ENCODE measurements at places on chromosomes 11 and 22. TPM values are rescaled to one million over a fixed set of nuclear protein-coding genes. Genes with fewer than 3 reads are reported as not detected.

DAGLA gene
- 0.24 TPM for polyA plus RNA-seq

OMP gene
- not detected for polyA plus RNA-seq

KRTAP5-7 gene
- not detected for polyA plus RNA-seq

SLC22A9 gene
- not detected for polyA plus RNA-seq

POU2F3 gene
- not detected for polyA plus RNA-seq

MMP1 gene
- not detected for polyA plus RNA-seq

RAPSN gene
- not detected for polyA plus RNA-seq

MS4A6E gene
- polyA plus RNA-seq = not detected

ETS1 gene
- 634 TPM for polyA plus RNA-seq

SPON1 gene
- polyA plus RNA-seq = 0.35 TPM

GPHA2 gene
- polyA plus RNA-seq = not detected

OR52A1 gene
- polyA plus RNA-seq = not detected

SMC1B gene
- polyA plus RNA-seq = not detected

FREY1 gene
- polyA plus RNA-seq = not detected

UBXN1 gene
- 218 TPM for polyA plus RNA-seq

TESMIN gene
- polyA plus RNA-seq = 5.2 TPM

SNU13 gene
- 283 TPM for polyA plus RNA-seq

PHLDB1 gene
- 0.39 TPM for polyA plus RNA-seq

RAB1B gene
- 13.5 TPM for polyA plus RNA-seq

HTATIP2 gene
- 55.3 TPM for polyA plus RNA-seq

MYBPC3 gene
- polyA plus RNA-seq = not detected

AGBL2 gene
- 0.33 TPM for polyA plus RNA-seq

CCDC188 gene
- not detected for polyA plus RNA-seq

Measured in naive thymus-derived CD4-positive, alpha-beta T cell (primary cell).